ENCODE measurements at places on chromosomes 3 and 15.

GRCh38 chr3:17802950-17803349 lies 60.5 kb upstream of the TBC1D5 start:
- DNase-seq: no peak

- DNase-seq: peak; percentile 39
These were observed 17.1 kb upstream of the MUC13 start for GRCh38 chr3:124951511-124952281.

GRCh38 chr3:120280026-120280425 lies 5.0 kb downstream of the GPR156 start:
- no peak for DNase-seq

DNA sequence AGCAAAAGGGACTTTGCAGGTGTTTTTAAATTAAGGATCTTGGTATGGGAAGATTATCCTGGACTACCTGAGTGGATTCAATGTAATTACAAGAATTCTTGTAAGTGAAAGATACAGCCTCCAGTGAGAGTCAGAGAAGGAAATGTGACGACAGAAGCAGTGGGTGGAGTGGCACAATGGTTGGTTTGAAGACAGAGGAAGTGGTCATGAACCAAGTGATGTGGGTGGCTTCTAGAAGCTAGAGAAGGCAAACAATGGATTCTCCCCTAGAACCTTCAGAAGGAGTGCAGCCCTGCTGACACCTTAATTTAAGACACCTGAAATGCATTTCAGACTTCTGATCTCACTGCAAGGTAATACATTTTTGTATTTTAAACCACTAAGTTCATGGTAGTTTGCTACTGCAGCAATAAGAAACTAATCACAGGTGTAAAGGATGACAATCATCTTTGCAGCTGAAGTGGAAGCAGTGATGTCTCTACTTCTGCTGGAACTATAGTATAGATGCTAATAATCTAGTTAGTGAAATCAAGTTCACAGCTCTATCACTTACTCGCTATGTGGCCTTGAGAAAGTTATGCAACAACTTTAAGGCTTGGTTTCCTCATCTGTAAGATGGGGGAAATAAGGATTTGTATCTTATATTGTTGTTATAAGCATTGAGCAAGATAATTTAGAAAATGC lies 403.4 kb upstream of the SUCLG2 start:
- no peak for DNase-seq

GRCh38 chr15:75577401-75578172 lies 1.5 kb downstream of the PTPN9 start:
- no peak for DNase-seq

DNA sequence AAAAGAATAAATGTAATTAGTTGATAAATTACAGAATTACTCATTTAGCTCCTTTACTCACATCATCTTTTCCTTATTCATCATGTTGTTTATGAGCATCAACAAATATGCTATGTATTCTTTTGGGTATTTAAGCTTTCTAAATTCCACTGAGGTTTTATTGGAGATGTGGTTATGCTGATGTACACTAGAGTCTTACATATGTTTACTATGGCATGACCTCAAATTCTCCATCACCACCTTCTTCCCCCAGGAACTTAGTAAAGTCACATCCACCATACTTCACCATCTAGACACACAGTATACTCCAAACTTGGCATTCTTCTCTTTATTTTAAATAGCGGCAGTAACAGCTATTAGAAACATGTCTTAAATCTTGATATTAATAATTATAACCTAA lies 74.1 kb upstream of the MELTF start:
- DNase-seq: no peak

DNA sequence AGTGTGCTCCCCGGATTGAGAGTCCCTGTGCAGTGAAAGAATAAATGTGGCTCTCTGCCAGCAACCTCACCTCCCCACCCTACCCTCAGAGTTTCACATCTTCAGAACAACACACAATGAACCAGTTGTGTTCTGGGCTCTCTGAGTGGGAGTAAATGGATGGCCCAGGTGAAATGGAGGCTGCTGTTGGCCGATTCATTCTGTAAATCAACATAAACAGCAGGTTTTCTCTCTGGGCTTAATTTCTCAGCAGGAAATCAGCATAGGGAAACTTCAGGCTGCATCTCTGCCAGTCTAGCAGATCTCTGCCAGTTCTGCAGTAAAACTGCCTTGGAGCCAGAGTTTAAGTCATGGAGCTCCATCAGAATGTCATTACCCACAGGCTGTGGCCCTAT lies 54.6 kb upstream of the FURIN start:
- no peak for DNase-seq

DNA sequence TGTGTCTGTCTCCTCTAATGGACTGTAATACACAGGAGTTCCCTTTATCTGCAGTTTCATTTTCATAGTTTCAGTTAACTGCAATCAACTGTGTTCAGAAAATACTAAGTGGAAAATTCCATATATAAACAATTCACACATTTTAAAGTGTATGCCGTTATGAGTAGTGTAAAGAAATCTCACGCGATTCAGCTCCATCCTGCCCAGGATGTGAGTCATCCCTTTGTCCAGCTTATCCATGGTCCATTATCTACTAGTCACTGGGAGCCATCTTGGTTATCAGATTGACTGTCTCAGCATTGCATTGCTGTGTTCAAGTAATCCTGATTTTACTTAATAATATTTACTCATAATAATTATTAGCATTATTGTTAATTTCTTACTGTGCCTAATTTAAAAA lies 14.5 kb downstream of the ZPLD1 start:
- DNase-seq: no peak

DNA sequence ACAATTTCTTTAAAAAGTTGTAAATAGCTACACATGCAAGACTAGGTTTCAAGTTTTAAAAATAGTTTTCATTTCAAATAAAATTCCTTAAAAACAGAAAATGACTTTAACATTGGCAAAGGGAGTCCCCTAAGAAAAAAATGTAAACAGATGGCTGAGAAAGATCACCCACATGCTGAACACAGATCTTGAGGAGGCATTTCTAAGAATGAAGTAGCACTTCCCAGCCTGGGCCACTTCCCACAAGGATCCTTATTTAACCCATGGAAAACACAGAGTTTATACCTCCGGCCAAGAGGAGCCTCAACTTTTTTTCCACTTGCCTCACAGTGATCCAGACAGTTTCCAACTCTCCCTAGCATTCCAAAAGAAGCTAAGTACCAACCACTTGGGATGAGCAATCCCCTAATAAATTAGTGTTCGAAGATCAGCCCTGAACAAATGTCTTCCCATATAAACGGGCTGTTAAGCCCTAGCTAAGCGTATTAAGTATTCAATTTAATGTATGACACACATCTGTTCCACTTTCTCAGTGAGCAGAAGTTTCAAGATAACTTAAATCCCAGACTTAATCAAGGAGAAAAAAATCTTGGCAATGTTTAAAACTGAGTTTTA lies 61.4 kb downstream of the GADL1 start:
- DNase-seq: no peak

DNA sequence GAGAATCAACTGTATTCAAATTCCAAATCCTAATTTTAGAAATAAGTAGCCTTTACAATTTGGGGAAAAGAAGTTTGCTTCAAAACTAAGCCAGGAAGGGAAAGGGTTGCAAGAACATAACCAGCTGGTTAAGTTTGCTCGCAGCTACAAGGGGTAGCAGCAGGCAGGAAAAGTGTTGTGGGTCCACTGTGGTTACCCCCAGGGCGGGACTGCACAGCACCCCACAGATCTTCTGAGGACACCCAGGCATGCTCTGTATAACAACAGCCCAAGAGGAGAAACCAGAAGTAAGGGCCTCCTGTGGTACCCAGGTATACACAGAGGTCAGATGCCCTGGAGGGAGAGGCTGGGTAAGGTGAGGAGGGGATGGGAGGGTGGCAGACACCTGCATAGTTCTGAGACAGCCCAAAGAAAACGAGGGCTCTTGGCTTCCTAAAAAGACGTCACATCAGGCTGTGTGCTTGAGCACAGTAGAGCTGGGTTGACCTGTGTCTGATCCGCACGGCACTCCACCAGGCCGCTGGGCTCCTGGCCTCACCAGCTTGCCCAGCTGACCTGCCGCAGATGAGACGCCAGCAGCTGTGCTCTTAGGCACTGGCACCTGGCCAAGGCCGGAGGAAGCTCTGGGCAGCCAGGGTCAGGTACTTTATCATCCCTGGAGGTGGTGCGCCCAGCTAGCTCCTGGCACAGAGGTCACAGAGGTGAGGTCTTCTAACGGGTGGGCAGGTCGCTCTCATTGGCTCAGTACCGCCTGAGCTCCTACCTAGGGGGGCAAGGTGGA lies 81.8 kb upstream of the SNRPA1 start:
- no peak for DNase-seq

DNA sequence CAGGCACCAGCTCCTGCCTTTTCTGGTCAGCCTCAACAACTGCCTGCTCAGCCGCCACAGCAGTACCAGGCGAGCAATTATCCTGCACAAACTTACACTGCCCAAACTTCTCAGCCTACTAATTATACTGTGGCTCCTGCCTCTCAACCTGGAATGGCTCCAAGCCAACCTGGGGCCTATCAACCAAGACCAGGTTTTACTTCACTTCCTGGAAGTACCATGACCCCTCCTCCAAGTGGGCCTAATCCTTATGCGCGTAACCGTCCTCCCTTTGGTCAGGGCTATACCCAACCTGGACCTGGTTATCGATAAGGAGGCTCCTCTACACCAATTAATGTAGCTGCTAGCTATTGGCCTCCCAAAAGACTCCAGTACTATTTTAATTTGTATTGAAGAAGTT lies 38.9 kb downstream of the TFG start:
- no peak for DNase-seq

DNA sequence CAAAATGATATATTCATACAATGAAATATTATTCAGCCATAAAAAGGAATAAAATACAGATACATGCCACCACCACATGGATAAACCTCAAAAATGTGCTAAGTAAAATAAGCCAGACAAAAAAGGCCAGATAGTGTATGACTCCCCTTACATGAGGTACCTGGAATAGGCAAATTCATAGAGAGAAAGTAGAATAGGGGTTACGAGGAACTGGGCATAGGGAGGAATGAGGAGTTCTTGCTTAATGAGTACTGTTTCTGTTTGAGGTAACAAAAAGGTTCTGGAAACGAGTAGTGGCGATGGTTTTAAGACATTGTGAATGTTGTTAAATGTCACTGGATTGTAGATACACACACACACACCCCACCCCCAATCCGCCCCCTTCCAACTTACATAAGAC lies 8.2 kb downstream of the RAF1 start:
- DNase-seq: no peak

GRCh38 chr3:141047168-141047567 lies 4.0 kb upstream of the SPSB4 start:
- no peak for DNase-seq

DNA sequence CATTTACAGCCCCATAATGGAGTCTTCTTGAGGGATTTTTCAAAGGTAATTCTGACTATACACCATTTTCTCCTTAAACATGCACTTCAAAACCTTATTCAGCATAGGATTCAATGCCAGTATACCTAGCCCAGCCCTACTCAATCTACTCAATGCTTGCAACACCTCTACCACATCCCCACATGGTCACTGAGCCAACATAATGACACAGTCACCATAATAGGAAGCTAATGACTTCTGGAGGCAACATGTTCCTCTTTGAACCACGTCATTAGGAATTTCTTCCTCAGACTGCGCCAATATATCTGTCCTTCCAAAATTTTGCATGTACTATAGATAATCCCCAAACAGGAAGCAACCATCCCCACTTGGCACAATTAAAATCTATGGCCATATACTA lies 153.9 kb upstream of the SETMAR start:
- DNase-seq: no peak

GRCh38 chr3:138474163-138474562 lies 39.7 kb downstream of the ESYT3 start:
- DNase-seq: peak; percentile 14

GRCh38 chr3:126634803-126635202 lies 20.1 kb downstream of the TXNRD3 start:
- no peak for DNase-seq

GRCh38 chr15:78263351-78263781 lies 996 bp upstream of the DNAJA4 start:
- DNase-seq: no peak

- DNase-seq: no peak
These were observed 67.0 kb downstream of the ZNF609 start for GRCh38 chr15:64527263-64527984.

GRCh38 chr15:75685195-75685594 lies 27.5 kb downstream of the CSPG4 start:
- no peak for DNase-seq

- DNase-seq: no peak
These were observed 44.9 kb upstream of the CTSH start for GRCh38 chr15:78989701-78990240.

DNA sequence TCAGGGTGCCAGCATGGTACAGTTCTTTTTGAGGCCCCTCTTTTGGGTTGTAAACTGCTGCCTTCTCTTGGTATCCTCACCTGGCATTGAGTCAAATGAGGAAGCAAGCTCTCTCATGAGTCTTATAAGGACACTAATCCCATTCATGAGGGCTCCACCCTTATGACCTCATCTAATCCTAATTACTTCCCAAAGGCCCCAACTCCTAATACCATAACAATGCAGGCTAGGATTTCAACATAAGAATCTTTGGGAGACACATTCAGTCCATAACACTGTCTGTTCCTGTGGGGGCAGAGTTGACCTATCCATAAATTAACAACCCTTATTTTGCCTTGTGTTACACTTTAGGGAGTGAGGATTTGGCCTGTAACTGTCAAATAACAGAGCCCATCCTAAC lies 278.3 kb downstream of the LRTM1 start:
- no peak for DNase-seq

- no peak for DNase-seq
These were observed 69.1 kb downstream of the KBTBD8 start for GRCh38 chr3:67067251-67067650.

DNA sequence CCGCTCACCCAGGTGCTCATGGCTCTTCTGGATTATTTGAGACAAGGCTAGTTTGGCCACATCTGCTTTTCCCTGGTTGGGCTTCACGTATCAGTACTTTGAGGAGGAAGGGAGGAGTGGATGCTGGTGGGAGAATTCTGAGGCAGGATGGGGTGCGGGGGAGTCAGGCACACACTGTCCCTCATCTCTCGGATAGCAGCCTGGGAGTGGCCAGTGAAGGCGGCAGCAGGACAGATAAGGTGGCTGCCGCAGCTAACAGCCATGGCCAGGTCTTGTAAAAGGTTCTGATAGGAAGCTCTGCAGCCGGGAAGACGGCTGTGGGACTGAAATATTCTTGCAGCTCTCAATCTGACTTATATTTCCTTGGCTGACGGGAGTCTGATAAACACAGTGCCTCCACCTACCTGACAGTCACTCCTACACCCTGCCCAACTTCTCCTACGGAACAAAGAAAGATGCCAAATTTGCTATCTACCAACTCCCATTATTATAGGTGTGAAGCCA lies 87.3 kb downstream of the MESD start:
- DNase-seq: no peak

GRCh38 chr3:46369675-46370132 lies 1.0 kb upstream of the CCR5 start:
- DNase-seq: no peak

- DNase-seq: no peak
These were observed 147.2 kb downstream of the ALCAM start for GRCh38 chr3:105513886-105514285.

- peak; percentile 42 for DNase-seq
These were observed 169.4 kb downstream of the FNDC3B start for GRCh38 chr3:172208586-172209332.

GRCh38 chr3:59249004-59249403 lies 199.2 kb upstream of the CFAP20DC start:
- DNase-seq: no peak
